ENCODE measurements at places on chromosomes 11 and 22. TPM values are rescaled to one million over a fixed set of nuclear protein-coding genes. Genes with fewer than 3 reads are reported as not detected.

MS4A4E gene
- not detected for total RNA-seq

DNA sequence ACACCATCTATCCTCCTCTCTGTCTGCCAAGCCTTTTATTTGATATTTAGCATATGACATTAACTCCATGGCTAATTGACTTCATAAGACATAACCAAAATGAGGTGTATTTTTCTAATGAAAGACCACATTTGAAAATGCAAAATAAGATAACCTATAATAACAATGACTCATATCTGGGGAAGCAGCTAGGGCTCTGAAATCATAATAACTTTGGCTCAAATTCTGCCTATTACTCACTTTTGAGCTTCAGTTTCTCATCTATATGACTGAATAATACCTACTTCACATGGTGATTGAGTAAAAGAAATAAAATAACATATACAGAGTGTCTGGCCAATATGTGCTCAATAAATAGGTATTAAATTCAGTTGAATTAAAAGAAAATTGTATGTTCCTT, 1419.8 kb upstream of the TENM4 start:
- H3K4me1 ChIP-seq: no peaks in the 10 kb centered on the region
- no peak overlapping the region for H3K27ac ChIP-seq
- no peaks in the 10 kb centered on the region for H3K27me3 ChIP-seq

CYP2D6 gene
- 3.6 TPM for total RNA-seq

DNA sequence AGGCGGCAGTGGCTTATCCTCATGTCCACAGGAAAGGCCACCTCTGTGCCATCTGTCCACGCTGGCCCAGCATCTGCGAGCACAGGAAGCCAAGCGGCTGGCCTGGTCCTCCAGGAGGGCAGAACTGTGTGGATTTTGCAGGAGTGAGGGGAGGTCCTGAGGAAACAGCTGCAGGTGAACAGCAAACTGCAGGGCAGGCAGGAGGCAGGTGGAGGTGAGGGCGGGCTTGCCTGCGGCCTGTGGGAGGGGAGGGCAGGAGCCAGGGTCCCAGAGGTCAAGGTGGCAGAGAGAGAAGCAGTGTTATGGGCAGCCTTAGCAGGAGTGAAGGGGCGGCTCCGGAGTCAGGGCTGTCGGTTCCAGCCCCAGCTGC, 369.7 kb downstream of the SHANK2 start:
- no peaks in the 10 kb centered on the region for H3K36me3 ChIP-seq
- H3K4me1 ChIP-seq: no peaks in the 10 kb centered on the region
- no peak overlapping the region for H3K27ac ChIP-seq
- no peaks in the 10 kb centered on the region for H3K27me3 ChIP-seq
